Type B pancreatic cell (in vitro differentiated cells): ENCODE measurements at places on chromosomes 5 and 9. TPM values are rescaled to one million over a fixed set of nuclear protein-coding genes. Genes with fewer than 3 reads are reported as not detected.

Gene ZNF454
- 0.12 TPM in 1 of 2 replicates, not detected in the other for total RNA-seq

- DNase-seq: no peak
Observed at GRCh38 chr9:38373679-38374078, 18.8 kb upstream of the ALDH1B1 start.

- no peak for DNase-seq
Observed at GRCh38 chr5:160605266-160605665, 183.6 kb downstream of the PTTG1 start.

Gene SCAI
- 10.5 and 12.8 TPM in 2 replicates for total RNA-seq

GRCh38 chr9:114484854-114485443, 20.3 kb downstream of the WHRN start:
- no peak for DNase-seq

Gene TLX3
- 2.1 and 7.8 TPM in 2 replicates for total RNA-seq

DNA sequence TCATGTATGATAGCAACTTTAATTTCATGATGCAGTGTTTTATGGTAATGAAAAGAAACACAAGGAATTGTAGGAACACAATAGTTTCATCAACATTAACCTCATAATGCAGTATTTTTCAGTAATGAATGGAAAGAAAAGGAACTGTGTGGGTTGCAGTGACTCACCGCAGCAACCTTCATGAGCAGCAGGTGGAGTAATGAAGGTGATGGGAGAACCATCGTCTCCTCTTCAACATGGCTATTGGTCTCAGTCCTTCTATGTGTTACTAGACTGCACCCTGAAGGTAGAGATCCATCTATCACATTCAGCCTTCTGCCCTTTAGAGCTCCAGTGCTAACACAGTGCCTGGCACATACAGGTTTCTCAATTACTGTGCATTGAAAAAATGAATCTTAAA, 58.0 kb downstream of the TMEM215 start:
- no peak for DNase-seq

DNA sequence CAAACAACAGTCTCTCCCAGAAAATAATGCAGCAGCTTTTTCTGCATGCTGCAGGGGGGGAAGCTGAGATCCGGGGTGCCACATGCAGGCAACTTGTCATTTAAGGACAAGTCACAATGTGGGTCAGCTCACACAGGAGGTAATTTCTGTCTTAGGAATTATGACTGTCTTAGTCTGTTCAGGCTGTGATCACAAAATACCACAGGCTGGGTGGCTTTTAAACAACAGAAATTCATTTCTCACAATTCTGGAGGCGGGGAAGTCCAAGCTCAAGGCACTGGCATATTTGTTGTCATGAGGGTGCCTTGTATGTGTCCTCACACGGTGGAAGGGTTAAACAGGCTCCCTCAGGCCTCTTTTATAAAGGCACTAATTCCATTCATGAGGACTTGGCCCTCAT, 127.7 kb downstream of the DIRAS2 start:
- no peak for DNase-seq

- no peak for DNase-seq
Observed at GRCh38 chr5:52665559-52665958, 122.2 kb upstream of the ITGA1 start.

DNA sequence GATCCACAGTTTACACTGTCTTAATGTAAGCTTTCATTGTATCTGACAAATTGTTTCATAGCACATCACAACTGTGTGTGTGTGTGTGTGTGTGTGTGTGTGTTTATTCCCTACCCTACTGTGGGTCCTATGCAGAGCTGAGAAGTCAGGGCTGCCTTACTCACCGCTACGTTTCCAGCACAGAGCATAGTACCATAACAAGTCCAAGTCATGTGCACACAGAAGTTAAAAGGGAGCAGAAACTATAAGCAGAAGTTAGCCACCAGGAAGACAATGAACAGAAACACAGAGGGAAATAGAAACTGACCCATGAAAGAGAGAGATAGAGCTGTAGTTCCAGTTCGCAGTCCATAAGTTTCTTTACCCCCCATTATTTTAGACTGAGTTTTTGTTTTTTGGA, 38.2 kb upstream of the DMXL1 start:
- no peak for DNase-seq

GRCh38 chr5:60522292-60522905, 177.6 kb downstream of the DEPDC1B start:
- no peak for DNase-seq

GRCh38 chr5:60814498-60814897, 29.6 kb downstream of the ELOVL7 start:
- no peak for DNase-seq

DNA sequence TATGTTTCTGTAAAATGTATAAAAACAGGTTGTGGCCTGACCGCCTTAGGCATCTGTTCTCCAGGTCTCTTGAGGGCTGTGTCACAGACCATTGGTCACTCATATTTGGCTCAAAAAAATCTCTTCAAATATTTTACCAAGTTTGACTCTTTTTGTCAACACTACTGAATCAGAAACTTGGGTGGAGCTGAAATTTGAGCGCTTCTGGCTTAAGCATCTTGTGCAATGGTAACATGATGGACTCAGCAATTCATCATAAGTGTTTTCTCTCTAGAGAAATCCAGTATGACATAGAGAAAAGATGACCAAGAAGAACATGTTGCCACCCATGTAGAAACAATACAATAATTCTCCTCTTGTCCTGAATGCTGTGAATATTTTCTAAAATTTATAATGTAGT, 387.9 kb downstream of the MAT2B start:
- DNase-seq: no peak

- no peak for DNase-seq
Observed at GRCh38 chr9:111282845-111283244, 47.2 kb downstream of the OR2K2 start.

Gene POLR3G
- total RNA-seq: 1.1 and 2.4 TPM in 2 replicates

Gene CAMK2A
- 0.26 and 3.7 TPM in 2 replicates for total RNA-seq

DNA sequence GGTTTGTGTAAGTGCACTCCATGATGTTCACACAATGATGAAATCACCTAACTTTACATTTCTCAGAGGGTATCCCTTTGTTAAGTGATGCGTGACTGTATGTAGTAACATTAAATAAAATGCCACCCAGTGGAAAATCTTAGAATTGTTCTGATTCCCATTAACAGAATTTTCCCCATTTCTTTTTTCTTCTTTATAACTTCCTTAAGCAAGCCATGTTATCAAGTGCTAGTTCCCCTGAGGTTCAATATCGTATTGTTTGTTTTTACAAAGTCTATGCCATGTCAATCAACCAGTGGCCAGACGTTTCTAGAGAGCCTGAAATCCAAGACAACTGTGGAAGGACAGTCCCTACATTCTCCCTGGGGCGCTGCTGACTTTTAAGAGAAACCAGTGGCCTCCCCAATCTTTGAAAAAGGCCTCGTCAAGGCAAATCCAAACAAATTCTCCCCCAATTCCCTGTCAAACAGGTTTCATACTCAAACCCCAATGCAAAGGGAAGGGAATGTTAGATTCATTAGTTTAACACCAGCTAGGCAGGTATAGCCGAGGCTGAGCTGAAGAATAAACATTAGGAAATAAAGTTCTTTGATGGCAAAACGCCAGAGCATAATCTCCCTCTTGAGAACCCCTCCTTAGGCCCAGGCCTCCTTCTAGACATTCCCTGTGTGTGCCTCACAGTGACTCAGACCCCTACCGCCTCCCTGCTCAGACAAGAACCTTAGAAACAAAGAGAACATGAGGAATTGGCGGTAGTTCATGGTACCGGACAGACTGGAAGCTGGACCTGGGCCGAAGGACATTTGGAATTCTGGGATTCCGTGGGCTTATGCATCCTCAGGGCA, 198.7 kb downstream of the GNA14 start:
- DNase-seq: no peak

GRCh38 chr9:6703898-6704639, 53.7 kb upstream of the KDM4C start:
- peak; percentile 75 for DNase-seq

GRCh38 chr5:131513780-131514179, 121.2 kb downstream of the RAPGEF6 start:
- no peak for DNase-seq

DNA sequence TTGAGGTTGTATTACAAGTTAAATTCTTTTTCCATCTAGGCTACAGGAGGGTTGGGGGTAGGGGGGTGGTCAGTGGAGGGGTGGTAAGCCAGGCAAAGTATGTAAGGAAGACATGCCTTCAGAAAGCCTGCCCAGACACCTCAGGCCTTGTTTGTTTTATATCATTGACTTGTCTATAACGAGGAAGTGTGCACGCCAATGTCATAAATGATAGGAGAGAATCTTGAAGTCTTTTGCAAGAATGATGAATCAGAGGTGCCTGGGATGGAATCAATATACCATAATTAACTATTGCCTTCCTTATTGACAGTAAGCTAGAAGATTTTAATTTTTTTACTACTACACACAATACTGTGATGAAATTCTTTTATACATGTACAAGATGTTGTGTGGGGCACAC, 90.7 kb downstream of the SEC61B start:
- no peak for DNase-seq

- DNase-seq: no peak
Observed at GRCh38 chr5:109561447-109561846, 128.3 kb upstream of the MAN2A1 start.

DNA sequence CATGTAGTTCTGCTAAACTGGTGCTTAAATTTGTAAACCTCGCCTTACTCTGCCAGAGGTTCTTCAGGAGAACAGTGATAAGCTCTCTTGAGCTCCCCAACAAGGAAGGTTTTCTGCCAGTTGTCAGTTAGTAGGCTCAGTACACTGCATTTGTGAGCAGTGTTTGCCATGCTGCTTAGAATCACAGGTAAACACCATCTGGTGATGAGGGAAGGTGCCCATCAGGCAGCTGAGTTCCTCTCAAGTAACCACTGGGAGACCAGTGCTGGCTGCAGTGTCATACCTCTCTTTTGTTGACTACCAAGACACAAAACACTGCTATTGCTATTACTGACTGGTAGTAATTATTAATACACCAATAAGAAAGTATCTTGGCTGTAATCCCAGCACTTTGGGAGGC, 186.2 kb upstream of the OTULINL start:
- DNase-seq: no peak

DNA sequence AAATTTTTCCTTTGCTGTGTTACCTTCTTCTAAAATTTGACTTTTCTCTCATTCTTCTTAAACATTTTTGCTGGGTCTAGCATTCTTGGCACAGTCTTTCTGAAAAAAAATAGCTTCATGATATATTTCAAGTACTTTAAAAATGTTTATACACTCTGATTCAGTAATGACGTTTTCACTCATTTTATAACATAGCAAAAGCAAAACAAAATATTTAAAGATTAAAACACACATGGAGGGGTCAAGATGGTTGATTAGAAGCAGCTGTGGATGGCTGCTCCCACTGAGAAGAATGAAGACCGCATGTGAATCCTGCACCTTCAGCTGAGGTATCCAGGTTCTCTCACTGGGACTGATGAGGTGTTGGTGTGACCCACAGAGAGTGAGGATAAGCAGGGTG, 188.2 kb downstream of the SGCD start:
- DNase-seq: no peak

Gene PCDHB5
- 7.3 and 28.8 TPM in 2 replicates for total RNA-seq

Gene PHYHD1
- 10.0 and 14.3 TPM in 2 replicates for total RNA-seq

Gene ANKRD18A
- total RNA-seq: 4.3 and 7.1 TPM in 2 replicates

DNA sequence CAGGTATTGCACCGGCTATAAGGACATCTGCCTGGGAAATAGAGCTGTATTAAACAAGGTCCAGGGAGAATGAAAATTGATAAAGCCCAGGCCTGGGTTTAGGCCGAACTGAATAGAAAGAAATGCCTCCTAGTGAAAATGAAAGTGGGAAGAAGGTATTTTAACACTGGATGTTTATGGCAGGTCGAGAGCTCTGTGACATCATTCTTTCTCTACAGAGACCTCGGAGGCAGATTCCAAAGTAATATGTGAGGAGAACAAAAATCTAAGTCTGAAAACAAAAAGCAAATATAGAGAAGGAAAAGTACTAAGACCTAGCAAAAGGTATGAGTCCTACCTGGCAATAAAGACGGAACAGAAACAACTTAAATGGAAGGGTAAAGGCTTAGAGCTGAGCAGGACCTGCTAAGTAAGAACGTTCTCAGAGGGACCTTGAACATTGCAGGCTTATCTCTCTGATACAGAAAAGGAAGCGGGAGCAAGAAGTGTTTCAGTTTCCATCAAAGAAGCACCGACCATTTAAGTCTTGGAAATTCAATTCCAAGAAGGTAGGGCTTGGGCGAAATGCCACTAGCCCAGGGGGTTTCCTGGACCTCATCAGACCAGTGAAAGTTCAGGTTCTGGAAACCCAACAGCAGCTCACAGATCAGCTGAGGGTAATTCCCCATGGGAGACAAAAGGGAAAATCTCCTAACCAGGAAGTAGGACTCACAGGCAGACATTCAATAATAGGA, 80.0 kb downstream of the SUSD1 start:
- no peak for DNase-seq

DNA sequence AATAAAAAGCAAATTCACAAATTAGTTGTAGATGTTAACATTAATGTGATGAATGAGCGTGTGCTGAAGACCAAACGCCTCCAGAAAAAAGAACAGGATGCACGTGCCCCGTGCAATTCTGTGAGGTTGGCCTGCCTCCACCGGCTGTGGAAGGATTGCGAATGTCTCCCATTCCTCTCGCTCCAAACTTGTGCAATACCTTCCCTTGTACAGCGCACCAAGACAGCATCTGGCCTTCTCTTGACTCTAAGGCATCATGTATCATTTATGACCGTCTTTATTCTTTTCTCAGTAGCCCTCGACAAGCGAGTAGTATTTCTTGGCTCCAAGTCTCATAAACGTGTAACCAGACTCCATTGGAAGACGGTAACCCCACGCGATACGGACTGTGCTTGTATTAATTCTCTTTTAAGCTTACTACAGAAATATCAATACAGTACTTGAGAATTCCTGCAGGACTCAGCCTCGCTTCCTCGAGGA, 1.5 kb upstream of the TESK1 start:
- no peak for DNase-seq

DNA sequence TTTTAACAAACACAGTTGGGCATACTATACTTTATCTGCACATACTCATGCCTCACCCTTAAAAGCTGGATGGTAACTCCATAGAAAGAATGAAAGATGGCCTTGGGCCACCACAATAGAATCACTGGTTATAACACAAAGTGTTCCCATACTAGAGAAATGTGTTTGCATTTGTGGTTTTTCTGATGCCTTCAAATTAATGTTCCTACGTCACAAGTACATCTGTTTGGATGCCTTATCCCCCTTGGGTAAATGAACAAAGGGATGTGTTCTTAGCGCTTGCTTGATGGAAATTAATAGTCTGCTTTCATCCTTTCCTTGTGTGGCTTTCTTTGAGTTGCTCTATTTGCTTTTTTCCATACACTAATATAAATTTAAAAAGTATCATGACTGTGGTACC, 291.1 kb upstream of the PDE4D start:
- no peak for DNase-seq

GRCh38 chr5:179373101-179373934, 28.1 kb upstream of the ADAMTS2 start:
- DNase-seq: peak; percentile 66

- no peak for DNase-seq
Observed at GRCh38 chr5:63128018-63128417, 549.4 kb downstream of the LRRC70 start.

DNA sequence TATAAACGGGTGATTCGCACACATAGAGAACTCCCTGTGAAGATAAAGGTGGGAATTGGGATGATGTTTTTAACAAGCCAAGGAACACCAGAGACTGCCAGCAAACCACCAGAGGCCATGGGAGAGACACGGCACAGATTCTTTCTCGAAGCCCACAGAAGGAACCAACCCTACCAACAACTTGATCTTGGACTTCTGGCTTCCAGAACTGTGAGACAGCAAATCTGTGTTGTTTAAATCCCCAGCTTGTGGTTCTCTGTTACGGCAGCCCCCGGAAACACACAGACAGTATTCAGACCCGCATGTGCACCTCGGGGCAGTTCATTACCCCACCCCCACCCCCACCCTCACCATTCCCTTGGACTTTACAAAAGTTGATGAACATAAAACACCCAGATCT, 12.8 kb downstream of the AMBP start:
- DNase-seq: peak; percentile 15
